ENCODE measurements at places on chromosomes 3 and 15.
A peak's percentile ranks its signal among the peaks of the same experiment; 100 is the strongest.

DNA sequence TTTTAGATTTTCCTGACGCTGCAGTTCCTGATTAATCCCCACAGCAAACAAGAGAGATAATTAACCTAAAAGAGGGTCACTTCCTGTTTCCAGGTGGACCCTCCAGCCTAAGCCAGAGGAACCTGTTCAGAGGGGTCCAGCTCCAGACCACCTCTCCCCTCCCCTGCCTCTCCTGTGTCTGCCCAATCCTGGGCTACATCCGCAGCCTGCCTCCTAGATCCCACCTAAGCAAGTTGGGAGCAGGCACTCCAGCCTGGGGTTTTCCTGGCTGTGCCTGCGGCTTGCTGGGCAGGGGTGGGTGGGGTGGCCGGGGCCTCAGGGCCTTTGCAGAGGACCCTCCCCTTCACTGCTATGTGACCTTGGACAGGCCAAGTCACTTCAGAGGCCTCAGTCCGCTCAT, 178.6 kb upstream of the LINGO1 start:
- DNase-seq: no peak

DNA sequence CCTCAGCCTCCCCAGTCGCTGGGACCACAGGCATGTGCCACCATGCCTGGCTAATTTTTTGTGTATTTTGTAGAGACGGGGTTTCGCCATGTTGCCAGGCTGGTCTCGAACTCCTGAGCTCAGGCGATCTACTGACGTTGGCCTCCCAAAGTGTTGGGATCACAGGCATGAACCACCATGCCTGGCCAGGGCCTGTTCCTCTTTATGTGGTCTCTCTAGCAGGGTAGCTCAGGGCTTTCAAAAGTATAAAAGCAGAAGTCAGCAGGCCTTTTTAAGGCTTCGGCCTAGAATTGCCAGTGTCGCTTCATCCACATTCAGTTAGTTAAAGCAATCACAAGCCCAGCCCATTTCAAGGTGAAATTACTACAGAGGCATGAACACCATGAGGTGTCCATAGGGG, 7.6 kb downstream of the VHL start:
- DNase-seq: no peak

- DNase-seq: no peak
Observed at GRCh38 chr15:34023907-34024306, 15.1 kb downstream of the AVEN start.

DNA sequence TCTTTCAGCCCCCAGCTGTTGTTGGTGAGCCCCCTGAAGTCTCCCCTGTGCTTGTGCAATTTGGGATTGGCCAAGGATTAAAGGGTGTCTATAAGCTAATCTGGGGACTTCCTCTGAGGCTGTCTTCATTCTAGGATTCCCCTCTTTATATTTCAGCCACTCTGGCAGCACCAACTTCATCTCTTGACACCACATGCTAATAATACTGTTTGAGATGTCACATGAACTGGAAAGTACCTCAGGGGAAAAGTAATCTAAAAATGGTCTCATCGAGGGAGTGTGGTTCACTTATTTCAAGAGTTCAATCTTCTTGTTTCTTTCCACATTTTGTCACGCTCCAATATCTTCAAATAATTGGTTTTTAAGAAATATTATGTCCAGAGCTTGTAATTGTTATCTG, 279.2 kb upstream of the TMC3 start:
- no peak for DNase-seq

DNA sequence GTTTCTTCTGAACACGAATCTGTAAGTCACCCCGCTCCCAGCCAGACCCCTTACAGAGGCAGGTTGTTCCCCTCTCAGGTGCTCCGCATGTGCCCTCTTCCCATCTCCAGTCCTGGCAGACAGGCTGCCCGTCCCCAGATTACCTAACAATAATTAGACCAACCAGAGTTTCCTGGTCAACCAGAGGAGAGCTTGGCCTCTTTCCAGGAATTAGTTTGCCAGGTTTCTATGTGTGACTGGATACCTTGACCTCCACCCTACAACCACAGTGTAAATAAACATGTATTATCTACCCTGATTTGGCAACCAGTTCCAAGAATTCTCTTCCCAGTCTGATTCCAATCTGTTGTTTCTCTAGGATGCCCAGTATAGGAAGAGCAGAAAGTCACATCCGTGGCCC, 178.0 kb upstream of the UMPS start:
- DNase-seq: no peak

DNA sequence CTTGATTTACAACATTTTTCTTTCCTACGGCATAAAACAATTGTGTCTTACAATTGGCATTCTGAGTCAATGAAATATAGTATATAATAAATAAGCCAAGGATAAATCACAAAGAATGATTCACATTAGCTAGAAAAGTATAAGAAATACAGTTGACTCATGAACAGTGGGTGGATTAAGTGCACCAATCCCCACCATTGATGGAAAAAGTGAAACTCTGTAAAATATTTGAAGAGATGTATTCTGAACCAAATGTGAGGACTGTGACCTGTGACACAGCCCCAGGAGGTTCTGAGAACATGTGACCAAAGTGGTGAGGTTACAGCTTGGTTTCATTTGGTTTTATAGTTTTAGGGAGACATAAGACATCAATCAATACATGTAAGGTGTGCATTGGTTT, 227.5 kb downstream of the ALCAM start:
- no peak for DNase-seq

- DNase-seq: peak; percentile 38
Observed at GRCh38 chr15:40763801-40764628, at the start of gene GCHFR. TSS of gene GCHFR (plus strand) at chr15:40764068. CDS start at chr15:40764181, 113 bp downstream.

GRCh38 chr3:123559040-123559861, 25.6 kb downstream of the HACD2 start:
- DNase-seq: peak; percentile 17

DNA sequence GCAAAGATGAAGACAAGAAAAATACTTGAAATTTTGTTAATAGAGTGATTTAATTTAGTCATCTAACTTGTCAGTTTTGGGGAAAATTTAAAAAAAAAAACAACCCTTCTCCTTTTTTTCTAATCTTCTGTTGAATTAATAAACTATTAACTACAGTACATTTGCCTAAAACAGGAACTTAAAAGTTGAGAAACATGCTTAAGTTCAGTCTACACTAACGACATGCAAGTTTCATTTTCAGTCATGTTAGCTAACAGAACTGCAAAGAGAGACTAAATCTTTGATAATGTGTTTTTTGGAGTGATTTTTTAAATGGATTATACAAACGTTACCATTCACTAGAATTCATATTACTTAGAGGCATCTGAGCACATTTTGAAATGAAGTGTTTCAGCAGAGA, 71.9 kb upstream of the MBNL1 start:
- peak; percentile 78 for DNase-seq

DNA sequence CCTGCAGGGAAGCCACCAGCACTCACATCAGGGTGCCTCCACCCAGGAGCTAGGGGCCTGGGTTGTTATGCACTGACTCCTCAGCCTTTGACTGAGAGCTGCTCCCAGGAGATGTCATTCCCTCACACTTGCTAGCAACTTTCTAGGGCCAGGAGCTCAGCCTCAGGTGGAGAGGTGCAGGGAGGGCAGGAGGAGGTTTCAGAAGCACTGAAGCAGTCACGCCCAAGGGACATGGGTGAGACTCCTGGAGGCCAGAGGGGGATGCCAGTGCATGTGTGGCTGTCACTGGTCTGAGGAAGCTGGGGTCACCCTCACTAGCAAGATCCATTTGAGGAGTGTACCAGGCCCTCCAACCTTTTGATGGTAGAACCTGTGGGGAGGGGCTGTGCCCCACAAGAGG, 271.2 kb downstream of the PLCL2 start:
- no peak for DNase-seq

DNA sequence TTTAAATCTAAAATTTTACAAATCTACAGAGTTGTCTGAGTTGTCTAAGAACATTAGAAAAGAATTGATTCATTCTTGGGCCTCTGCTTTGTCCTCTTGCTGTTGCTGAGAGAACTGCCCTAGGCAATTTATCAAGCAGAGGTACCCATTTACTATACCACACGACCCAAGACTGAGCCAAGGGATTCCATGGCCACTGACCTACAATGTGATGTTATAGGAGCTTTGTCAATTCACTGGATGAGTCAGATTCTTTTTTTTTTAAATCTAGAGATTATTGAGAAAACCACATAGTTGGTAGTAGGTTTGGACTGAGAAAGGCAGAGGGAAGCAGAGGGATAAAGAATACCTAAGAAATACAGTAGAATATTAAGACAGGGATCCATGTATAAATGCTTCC, 55.3 kb downstream of the TRAT1 start:
- no peak for DNase-seq

DNA sequence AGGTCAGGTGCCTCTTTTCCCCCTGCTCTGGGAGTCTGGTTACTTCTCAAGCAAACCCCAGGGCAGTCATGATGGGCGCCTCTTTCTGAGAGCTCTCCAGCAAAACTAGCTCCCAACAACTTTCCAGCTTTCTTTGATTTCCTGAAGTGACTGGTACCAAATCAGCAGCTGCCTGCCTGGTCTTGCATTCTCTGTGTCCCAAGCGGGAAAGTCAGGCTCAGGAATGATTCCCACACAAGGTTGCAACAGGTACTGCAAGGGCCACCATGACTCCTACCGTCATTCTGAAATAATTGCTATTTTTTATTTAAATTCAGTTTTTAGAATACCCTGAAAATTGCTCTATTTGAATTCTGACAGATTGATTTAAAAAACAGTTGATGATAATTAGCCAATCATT, 658.7 kb downstream of the SQOR start:
- DNase-seq: no peak

- DNase-seq: no peak
Observed at GRCh38 chr3:23968463-23969184, 23.5 kb downstream of the NR1D2 start.

- DNase-seq: no peak
Observed at GRCh38 chr15:44726136-44726535, 10.2 kb upstream of the TRIM69 start.

GRCh38 chr15:77688693-77689092, 56.0 kb upstream of the LINGO1 start:
- DNase-seq: peak; percentile 8

- DNase-seq: peak; percentile 99
Observed at GRCh38 chr3:160981217-160981938, 123.8 kb downstream of the B3GALNT1 start.

GRCh38 chr3:74332165-74332564, 282.3 kb downstream of the CNTN3 start:
- no peak for DNase-seq

DNA sequence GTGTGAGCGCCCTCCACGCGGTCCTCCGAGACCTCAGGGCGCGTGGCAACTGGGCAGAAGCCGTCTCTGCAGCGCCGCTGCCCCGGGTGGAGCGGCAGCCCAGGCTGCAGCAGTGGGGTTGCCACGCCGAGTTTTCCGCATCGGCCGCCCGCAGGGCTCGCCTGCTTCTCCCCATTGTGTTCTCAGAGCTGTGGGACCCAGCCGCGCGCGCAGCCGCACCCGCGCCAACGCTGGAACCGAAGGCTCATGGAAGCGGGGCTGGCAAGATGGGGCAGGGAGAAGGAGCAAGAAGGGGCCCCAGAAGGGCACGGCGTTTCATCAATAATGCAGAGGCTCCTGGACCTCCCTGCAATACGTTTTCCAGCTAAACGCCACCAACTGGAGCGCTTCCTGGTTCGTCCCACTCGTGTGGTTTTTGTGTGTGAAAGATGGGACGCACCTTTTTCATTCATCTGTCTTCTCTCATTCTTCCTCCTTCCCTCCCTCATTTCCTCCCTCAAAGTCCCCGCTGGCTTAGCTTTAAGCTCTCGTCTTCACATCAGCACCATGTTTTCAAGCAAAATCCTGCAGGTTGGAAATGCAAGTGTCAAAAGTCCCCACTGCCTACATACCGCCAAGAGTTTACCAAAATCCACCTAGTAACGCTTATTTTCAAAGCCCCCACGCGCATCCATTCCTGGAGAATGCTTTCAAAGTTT, 1.2 kb downstream of the ROBO1 start:
- DNase-seq: no peak

GRCh38 chr3:66363148-66363547, 137.7 kb downstream of the LRIG1 start:
- no peak for DNase-seq

DNA sequence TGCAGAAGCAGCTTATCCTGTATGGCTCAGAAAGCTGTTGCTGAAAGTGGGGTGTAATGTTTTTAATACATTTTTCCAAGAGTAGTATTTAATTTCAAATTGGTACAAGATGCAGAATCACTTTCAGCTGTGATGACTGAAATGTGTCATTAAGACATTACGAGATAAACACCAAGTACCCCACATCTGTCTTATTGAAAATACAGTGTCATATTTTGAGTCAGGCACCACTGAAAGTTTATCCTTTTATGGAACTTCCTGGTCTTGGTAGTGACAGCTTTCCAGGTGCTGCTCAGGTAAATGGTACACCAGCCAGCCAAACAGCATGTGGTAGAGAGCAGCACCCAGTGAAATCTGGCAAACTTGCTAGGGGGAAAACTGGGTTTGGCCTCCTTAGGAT, 16.9 kb downstream of the ASTE1 start:
- no peak for DNase-seq

DNA sequence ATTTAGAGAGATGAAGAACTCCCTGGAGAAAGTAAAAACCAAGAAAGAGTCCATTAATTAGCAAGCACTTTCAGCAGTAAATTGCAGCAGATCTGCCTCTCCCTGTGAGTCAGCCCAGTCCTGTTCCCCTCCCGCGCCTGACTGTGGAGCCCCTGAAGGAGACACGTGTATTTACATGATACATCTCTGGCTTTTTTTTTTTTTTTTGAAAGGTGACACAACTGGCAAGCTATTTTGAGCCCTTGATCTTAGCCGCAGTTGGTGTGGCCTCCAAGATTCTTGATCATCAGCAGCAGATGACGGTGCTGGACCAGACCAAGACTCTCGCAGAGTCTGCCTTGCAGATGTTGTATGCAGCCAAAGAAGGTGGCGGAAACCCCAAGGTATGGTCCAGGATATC, 271.8 kb upstream of the TPM1 start:
- no peak for DNase-seq

- DNase-seq: no peak
Observed at GRCh38 chr3:181417748-181418147, 294.0 kb upstream of the SOX2 start.

DNA sequence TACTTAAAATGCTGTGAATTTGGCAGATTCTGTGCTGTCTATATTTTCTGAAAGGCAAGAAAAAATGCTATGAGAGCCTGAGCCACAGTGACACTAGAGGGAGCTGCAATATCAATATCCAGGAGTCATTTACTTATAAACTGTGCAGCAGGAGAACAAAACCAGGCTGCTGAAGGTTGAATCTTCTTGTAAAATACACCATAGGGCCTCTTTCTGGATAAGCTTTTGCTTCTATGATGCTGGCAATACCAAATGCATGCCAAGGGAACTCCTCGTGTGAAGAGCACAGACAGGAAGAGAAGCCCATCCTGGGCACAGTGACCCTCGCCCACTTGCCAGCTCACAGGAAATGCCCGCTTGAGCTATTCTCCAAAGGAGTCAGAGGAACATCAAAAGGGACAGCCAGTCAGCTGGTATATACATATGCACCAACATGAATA, 48.0 kb upstream of the TSPAN3 start:
- peak; percentile 37 for DNase-seq

DNA sequence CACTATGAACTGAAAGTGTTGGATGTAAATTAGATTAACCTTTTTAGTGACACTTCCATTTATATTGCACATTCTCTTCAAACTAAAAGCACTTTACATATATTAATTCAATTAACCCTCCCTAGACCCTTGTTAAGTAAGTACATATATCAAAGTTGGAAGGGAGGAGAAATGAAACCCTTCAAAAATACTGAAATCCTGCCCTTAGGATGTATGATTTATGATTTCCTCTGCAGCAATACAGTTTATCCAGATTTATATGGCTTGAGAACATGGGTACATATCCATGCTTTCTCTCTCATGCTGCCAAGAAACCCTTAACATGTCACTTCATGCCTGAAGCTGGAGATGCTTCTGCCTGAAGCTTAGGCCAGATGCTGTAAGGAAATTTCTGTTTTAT, 11.0 kb downstream of the CLSTN2 start:
- DNase-seq: no peak

- no peak for DNase-seq
Observed at GRCh38 chr3:176896640-176897039, 300.6 kb downstream of the TBL1XR1 start.
